ENCODE measurements at places on chromosomes 6 and 20. TPM values are rescaled to one million over a fixed set of nuclear protein-coding genes. Genes with fewer than 3 reads are reported as not detected.

ZFAND3 gene
- total RNA-seq, result 13.6 TPM

MUCL3 gene
- not detected for total RNA-seq

CNKSR3 gene
- 2.9 TPM for total RNA-seq

REV3L gene
- 22.0 TPM for total RNA-seq

VSTM2L gene
- total RNA-seq, result not detected

VGLL2 gene
- total RNA-seq, result not detected
